ENCODE measurements at places on chromosomes 6 and 20.
A peak's percentile ranks its signal among the peaks of the same experiment; 100 is the strongest.

DNA sequence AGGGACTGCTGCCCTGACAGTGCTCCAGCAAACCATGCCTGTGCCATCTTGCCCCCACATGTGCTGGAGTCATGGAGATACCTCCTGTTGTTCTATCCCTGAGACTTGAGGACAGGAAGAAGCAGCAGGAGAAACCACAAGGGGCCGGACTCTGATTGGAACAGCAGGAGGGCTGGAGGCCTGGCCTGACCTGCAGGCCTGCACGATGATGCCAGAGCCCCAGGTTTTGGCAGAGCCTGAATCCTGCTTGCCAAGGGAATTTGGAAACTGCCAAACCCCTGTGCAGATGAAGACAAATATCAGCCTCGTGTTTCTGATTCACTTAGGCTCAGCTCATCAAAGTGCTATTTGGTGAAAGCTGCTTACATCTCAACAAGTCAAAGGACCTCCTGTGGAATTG, 177.6 kb downstream of the MAFB start:
- DNase-seq: no peak

DNA sequence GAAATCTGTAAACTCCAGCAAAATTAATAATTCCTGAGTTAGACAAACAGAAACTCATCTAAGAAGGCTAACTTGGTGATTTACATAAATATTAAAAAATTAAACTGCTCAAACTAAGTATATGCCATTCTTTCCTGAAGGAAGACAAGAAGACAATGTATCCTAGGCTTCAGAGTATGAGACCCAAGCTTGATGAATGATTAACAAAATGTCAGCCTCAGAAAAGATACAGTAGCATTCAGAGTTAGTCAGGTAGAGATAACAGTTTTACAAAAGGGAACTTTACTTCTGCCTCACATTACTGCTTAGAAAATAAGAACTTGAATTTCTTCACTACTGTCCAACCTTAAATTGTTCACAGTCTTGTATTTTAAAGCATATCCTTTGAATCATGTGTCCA, 12.0 kb downstream of the CSNK2A1 start:
- DNase-seq: no peak

DNA sequence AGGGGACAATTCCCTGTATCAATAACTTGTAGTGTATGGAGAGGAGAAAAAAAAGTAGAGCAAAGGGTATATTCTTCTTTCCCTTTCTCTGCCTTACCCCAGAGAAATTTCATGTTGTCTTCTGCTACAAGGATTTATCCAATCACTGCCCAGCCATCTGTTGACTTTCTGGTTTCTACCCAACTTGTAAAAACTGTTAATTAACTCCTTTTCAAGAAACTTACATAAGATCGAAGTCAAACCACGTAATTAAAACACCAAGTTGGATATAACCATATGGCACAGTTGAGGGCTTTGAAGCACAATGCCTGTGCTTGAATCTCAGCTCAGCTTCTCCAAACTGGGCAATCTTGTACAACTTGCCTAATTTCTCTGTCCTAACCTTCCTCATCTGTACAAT, 99.5 kb downstream of the MAN1A1 start:
- DNase-seq: no peak

- no peak for DNase-seq
Observed at GRCh38 chr20:23003881-23004460, 31.1 kb upstream of the SSTR4 start.

DNA sequence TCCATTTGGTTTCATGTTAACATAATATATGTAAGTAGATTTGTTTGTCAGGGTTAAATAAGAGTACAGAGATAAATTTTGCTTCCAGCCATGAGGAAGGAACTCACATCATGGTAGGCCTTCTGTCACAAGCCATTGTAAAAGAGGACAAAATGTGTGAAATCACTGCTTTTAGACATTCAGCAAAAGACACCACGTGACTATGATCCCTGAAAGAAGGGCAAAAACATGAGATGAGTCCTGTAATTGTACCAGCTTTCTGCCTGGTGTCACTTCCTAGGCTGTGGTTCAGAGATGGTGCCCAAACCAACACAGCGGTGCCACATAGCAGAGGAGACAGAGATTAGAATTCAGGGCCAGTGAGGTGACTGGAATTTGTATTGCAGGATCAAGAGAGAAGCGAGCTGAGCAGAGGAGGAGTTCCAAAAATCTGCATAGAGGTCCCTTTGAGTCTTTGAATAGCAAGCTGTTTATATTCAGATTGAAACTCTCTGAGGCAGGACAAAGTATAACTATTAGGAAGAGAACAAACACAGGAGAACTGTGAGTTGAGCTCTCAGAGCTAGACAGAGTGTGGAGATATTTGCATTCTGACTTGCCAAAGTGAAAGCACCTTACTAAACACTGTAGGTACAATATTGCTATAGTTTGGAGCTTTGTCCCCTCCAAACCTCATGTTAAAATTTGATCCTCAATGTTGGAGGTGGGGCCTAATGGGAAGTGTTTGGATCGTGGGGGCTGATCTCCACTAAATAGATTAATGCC, 52.6 kb upstream of the PDE7B start:
- DNase-seq: no peak

- no peak for DNase-seq
Observed at GRCh38 chr20:19549896-19550295, 208.2 kb upstream of the RIN2 start.

DNA sequence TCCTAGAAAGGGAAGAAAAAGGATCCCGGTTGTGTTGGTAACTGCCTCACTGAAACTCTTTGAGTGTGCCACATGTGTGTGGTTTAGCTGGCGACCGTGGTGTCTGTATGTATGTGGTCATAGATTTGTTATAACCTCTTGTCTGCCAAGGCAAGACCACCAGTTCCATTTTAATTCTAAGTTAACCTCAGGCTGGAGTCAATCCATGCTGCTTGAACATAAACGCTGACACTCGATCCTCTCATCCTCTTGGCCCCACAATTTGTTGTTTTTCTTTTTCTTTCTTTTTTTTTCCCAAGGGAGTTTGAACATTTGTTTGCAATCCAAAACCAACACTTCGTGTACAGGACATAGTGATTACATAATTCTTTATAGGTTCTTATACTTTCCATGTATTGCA, 318.9 kb upstream of the JAG1 start:
- DNase-seq: no peak

- no peak for DNase-seq
Observed at GRCh38 chr6:166752097-166752496, 125.0 kb upstream of the RPS6KA2 start.

DNA sequence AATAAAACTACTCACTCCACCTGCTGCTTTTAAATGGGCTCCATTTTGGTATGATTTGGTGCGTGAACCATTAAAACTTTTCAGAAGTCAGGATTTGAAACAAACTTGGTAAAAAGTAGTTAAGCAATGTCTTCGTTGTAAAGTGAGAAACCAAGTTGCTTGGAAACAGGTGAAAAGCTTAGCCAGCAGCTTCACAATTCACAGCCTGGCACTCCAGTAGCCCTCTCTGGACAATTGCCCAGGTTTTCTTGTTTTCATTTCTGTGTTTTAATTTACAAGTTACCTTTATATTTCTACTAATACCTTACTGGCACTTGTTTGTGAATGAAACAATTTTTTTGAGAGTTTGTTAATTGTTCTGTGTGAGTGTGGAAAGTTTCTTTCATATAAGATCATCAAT, 12.8 kb downstream of the NT5E start:
- no peak for DNase-seq

DNA sequence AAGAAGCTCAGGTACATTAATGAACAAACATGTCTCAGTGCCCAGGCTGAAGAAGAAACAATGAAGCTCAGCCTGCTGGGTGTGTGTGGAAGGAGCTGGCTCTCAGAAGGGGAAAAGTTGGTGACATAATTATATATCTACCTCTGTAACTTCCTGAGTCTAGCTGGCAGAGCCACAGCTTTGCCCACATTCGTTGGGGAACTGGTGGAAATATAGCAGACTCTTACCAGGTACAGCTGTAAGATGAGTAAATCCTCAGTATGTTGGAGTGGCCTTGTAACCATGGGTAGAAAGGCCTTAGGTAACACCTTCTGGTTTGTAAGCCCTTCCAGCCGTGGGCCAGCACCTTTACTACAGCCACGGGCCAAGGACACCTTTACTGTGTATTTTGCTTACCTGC, 29.9 kb upstream of the PNRC1 start:
- no peak for DNase-seq

GRCh38 chr6:30349421-30350177, 4.6 kb downstream of the RPP21 start:
- no peak for DNase-seq

DNA sequence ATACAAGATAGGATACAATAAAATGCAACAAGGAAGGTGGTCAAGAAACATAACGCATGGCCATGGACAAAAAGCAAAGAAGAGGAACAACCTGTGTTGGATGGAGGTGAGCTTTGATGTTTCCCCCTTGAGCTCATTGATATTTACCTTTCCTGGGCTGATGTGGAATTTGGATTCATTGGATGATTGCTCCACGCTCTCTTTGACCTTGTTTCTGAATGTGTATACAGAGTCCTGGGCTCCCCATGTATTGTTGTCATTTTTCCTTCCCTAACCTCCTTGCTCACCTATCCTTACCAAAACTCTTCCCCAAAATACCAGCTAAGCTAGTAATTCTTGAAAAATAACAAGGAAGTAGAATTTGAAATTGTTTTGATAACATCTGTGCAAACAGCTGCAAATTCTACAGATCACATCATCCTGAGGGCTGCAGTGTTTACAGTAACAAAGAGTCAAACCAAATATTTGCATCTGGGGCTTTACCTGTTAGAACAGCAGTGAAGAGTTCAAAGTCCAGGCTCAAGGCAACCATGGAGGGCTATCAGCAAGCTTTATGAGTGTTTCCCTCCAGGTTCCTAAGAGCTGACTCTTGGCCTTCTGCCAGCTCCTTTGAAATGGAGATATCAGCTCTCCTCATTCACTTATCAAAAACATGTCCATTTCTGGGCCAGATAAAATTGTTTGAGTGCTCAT, 214.3 kb upstream of the MARCKS start:
- no peak for DNase-seq

GRCh38 chr6:16742116-16742515, 19.1 kb downstream of the ATXN1 start:
- no peak for DNase-seq

- DNase-seq: no peak
Observed at GRCh38 chr20:50450881-50451752, 59.1 kb upstream of the PTPN1 start.

GRCh38 chr20:2473516-2473915, 2.9 kb upstream of the SNRPB start:
- no peak for DNase-seq

- peak; percentile 5 for DNase-seq
Observed at GRCh38 chr6:96499781-96500180, 21.8 kb upstream of the UFL1 start.

GRCh38 chr6:26312501-26313397, 52.2 kb upstream of the BTN3A2 start:
- DNase-seq: peak; percentile 68

DNA sequence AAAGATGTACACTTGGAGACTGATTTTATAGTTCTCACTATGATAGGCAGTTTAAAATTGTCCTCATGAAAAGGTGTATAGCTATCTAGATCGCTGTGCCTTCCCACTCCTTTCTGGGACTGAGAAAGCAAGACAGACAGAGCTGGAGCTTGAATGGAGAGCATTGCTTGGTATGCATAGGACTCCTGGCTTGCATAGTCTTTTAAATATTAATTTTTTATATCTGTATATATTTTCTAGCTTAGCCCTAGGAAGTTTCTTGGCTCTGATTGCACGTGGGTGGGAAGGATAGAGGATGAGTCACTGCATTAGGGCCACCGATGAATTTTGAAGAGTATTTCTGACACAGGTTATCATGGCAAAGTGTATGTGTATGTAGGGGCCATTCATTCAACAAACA, 150.0 kb upstream of the SPACA1 start:
- DNase-seq: no peak

GRCh38 chr6:107746461-107747030, 77.6 kb downstream of the SCML4 start:
- no peak for DNase-seq

DNA sequence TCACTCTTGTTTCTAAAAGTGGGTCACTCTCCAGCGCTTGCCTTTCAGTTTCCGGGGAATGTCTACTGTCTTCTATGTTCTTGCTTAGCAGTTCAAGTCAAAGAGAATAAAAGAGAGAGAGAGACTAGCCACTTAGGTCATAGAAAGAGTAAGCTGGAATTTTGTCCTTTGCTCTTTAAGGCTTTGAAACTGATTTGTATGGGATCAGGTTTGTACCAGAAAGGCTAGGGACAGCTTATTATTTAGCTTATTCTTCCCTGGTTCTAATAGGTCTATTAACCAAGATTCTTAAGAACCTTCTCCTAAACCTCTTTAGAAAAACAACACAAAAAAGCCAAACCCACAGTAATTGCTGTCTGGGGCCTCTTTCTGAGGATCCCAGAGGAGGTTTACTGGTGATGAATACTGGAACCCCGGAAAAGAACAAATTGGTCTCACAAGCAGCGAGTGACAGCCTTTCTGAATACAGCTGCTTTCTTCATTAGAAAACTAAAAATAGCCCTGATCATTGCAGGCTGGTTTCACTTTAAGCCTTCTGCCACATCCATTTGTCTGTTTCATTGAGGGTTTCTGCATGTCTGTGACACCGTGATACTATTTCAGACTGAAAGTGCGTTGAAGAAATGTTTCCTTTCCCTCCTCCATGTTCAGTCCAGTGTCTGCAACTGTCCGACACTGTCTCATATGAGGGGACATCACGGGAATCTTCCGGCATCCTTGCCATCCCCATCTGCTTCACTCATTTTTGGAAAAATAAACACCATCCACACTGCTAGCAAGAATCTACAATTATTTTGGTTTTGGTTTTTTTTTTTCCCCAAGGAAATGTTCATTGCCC, 75.1 kb upstream of the ATXN1 start:
- no peak for DNase-seq

- no peak for DNase-seq
Observed at GRCh38 chr6:29708432-29709179, 14.6 kb upstream of the HLA-F start.

DNA sequence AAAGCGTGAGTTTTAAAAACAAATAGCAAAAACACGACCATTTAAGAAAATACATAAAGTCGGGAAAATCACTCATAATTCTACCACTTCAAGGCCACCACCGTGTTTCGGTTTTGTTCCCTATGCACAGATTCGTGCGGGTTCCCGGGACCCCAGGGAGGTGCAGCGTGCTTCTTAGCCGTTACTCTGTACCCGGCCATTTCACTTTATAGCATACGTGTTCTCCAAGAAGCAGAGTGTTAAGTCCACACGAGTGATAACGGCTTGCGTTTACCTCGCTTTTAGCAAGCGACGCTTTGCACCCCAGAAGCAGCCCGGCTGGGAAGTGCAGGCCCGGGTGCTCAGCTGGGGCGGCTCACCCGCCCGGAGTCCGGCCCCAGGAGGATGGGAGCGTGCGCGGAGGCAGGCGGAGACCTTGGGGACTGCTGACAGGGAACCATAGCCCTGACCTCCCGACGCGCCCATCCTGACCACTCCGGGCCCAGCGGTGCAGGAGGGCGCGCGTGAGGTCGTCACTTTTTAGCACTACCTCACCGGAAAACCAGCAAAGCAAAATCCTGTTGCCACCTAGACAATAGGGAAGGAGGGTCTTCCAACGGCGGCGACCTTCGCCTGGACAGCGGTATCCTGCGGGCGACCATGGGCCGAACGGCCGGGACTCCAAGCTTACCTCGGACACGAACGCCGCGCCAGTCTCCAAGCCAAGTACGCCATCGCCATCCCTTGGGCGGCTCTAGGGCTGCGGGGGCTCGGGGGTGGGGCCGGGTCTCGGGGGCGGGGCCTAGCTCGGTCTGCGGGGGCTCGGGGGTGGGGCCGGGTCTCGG, at the start of gene ECI2:
Gene ECI2, minus strand, starts transcription at position 735 of the 824 bp plus-strand sequence. Its CDS starts 15 bp downstream, at position 720.
- peak; percentile 21 for DNase-seq

GRCh38 chr6:135527960-135528249, 30.4 kb upstream of the AHI1 start:
- no peak for DNase-seq
